ENCODE measurements at places on chromosomes 11 and 22.

DNA sequence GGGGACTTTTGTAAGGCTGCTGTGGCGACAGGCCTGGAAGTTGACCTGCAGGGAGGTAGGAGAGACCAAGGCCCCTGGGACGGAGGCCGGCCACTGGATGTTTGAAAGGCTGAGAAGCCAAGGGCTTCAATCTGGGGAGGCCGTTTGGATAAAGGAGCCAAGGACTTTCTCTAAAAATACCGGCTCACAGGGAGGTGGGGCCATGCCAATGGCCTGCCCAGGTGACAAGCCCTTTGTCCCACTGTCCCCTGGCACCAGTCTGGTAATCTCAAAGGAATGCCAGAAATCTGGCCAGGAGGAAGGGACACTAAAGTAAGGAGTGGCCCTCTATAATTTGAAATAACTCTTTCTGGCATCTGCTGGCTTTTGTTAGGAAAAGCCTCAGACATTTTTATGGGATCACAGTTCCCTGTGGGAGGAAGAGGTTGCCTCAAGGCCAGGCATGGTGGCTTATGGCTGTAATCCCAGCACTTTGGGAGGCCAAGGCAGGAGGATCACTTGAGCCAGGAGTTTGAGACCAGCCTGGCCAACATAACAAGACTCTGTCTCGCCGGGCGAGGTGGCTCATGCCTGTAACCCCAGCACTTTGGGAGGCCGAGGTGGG, 1.9 kb upstream of the CHKA start:
- DNase-seq: no peak

- no peak for DNase-seq
Measured at GRCh38 chr11:44263738-44264437, 46.1 kb downstream of the ALX4 start.

DNA sequence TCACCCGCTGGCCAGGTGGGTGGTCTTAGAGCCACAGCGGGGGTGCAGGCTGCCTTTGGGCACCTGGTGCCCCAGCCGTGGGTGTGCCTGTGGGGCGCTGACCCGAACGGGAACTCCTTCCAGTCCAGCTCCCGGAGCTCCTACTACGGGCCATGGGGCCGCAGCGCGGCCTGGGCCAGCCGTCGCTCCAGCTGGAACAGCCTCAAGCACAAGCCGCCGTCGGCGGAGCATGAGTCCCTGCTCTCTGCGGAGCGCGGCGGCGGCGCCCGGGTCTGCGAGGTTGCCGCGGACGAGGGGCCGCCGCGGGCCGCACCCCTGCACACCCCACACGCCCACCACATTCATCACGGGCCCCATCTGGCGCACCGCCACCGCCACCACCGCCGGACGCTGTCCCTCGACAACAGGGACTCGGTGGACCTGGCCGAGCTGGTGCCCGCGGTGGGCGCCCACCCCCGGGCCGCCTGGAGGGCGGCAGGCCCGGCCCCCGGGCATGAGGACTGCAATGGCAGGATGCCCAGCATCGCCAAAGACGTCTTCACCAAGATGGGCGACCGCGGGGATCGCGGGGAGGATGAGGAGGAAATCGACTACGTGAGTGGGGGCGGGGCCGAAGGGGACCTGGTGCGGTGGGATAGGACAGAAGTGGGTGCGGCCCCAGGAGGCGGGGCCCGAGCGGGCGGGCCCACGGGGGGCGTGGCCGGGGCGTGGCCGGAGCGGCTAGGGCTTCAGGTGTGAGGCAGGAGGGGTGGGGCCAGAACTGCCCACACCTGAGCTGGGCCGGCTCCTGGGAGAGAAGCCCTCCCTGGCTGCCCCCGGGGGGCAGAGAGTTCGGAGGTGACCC, 91.5 kb downstream of the CACNA1I start:
- DNase-seq: no peak

DNA sequence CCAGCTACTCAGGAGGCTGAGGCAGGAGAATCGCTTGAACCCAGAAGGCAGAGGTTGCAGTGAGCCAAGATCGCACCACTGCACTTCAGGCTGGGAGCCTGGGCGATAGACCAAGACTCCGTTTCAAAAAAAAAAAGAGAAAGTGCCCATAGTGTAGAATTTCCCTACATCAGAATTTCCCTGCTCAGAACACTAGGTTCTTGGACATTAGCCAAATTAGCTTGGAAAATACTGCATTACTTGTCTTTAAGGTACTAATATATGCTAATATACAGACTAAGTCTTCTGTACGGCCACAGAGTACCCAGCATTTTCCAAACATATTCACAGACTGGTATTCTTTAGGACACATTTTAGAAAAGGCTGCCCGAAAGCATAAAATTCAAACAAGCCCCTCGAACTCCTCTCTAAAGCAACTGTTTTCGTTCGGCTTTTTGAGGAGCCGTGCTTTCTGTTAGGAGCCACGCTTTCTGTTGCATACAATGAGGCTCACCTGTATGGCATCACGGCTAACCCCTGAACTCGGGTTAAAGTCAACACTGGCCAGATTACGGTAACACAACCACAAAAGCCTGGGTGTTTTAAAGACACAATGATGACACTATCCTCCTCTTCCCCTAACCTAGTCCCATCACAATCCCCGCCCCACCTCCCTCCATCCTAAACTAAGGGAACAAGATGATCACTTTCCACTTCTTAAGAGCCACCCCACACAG, 18.4 kb downstream of the TNKS1BP1 start:
- no peak for DNase-seq

DNA sequence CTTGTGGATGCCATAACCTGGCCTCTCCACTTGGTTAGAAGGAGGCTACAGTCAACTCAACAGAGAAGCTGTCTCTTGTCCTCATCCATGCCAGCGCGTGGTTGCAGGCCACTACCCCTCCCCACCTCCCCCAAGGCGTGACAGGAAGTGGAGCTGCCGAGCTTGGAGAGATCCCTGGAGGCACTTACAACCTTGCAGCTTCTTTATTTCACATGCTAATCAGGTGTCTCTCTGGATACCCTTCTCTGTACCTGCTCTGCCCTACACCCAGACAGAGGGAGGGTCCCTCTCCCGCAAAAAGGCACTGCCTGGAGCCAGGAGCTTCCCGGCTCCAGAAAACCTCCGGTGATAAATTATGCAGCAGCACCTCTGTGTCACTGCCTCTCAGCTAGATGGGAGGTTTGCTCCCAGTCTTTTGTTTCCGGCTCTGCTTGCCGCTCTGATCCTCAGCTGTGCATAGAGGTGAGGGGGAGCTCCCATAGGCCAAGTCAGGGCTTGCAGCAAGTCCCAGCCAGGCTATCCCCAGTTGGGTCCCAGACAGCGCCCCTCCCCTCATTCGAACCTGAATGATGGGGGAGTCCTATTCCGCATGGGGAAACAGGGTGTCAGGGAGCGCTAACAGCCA, 5.7 kb downstream of the LRP4 start:
- DNase-seq: peak; percentile 27

DNA sequence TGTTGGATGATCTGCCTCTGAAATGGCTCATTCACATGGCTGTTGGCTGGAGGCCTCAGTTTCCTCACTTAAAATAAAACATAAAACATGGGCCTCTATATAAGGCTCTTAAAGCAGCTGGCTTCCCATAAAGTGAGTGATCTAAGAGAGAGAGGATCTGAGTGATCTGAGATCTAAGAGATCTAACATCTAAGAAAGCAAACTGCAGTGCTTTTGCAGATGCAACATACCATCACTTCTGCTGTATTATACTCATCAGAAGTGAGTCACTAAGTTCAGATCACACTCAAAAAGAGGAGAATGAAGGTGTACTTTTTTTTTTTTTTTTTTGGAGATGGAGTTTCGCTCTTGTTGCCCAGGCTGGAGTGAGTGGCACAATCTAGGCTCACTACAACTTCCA, 18.1 kb upstream of the HSPA8 start:
- no peak for DNase-seq

GRCh38 chr22:40976866-40977700, 25.9 kb downstream of the RBX1 start:
- no peak for DNase-seq
